ENCODE measurements at places on chromosomes 11 and 22. TPM values are rescaled to one million over a fixed set of nuclear protein-coding genes. Genes with fewer than 3 reads are reported as not detected.

Gene PKDREJ
- total RNA-seq, result 0.05 TPM

Gene MS4A6E
- total RNA-seq, result not detected

Gene LIF
- 0.54 TPM for total RNA-seq

Gene TBX1
- 3.2 TPM for total RNA-seq

Gene FADS2
- total RNA-seq, result 20.5 TPM

Gene PLXNB2
- 68.3 TPM for total RNA-seq

Gene NRGN
- 3.6 TPM for total RNA-seq

Gene ARHGEF17
- 51.5 TPM for total RNA-seq

Gene APOL5
- not detected for total RNA-seq

Gene CATSPER1
- not detected for total RNA-seq

Gene PPP6R3
- 73.9 TPM for total RNA-seq

Gene C22orf15
- not detected for total RNA-seq

Gene MLC1
- total RNA-seq, result 0.46 TPM
